Activated CD8-positive, alpha-beta T cell treated with anti-CD3 and anti-CD28 coated beads, Interleukin-2, amount 10 ng/mL, durations not matched to agents 7 days and 5 days (primary cell): ENCODE measurements at places on chromosomes 2 and 18.
A peak's percentile ranks its signal among the peaks of the same experiment; 100 is the strongest.

GRCh38 chr2:46921676-46922448 lies 6.3 kb upstream of the MCFD2 start:
- H3K27me3 ChIP-seq, result no peaks in the 10 kb centered on the region
- H3K4me1 ChIP-seq, result peaks cover 43% of the 10 kb centered on the region
- DNase-seq, result no peak
- peak overlapping the region; percentile 62 for H3K27ac ChIP-seq
- no peak overlapping the region for H3K4me3 ChIP-seq

DNA sequence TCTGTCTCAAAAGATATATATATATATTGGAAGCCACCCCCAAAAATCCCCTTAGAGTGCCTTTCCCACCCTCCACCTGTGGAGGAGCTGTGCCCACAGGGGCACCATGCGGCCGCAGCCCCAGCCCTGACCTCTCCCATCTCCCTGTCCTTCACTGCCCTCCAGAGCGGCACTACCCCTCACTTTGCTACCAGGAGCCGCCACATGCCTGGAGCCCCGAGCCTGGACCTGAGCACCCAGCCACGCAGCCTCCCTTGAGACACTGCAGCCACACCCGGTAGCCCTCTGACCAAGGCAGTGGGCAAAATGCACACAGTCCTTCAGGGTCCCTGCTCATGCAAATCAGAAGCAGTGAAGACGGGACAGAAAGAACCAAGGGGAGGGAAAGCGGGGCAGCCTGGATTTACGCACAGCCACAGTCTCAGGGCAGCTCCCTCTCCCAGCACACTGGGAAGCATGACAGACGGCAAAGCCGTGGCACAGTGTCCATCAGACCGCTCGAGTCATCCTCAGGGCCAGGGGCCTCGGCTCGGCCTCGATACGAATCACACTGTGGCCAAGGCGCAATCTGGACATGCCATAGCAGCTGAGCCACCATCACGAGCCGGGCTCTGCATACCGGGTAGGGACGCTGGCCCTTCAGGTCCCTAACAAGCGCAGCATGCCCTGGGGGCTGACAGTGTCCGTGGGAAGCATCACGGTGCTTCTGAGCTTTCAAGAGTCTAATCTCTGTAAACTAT lies 10.1 kb downstream of the HDAC4 start:
- peaks cover 12% of the 10 kb centered on the region for H3K4me1 ChIP-seq
- peaks cover 6% of the 10 kb centered on the region for H3K36me3 ChIP-seq
- no peak overlapping the region for H3K4me3 ChIP-seq
- no peak for DNase-seq
- no peaks in the 10 kb centered on the region for H3K27me3 ChIP-seq

- peaks cover 18% of the 10 kb centered on the region for H3K36me3 ChIP-seq
- H3K4me3 ChIP-seq, result peak overlapping the region; percentile 94
- DNase-seq, result no peak
- peak overlapping the region; percentile 95 for H3K27ac ChIP-seq
These were observed 536 bp downstream of the ELP2 start for GRCh38 chr18:36130039-36130831.

DNA sequence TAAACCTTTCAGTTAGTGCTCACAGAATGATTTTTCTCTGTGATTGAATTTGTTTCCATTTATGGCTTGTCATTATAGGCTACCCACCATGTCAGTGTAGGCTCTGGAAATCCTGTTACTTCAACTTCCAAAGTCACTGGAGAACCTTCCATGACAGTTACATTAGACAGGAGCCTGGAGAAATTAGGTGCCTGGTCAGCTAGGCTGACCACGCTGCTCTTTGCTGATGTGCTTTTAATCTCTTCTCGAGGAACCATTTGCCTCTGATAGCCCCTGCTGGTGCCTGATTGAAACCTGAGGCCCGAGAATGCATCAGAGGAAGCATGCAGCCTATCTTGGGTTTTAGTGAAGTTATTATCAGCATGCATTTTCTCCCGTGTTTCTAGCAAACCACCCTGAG lies 29.6 kb upstream of the TTN start:
- no peaks in the 10 kb centered on the region for H3K4me1 ChIP-seq
- H3K27me3 ChIP-seq, result no peaks in the 10 kb centered on the region
- no peak for DNase-seq
- peaks cover 7% of the 10 kb centered on the region for H3K36me3 ChIP-seq
- H3K4me3 ChIP-seq, result no peak overlapping the region
- H3K27ac ChIP-seq, result no peak overlapping the region

DNA sequence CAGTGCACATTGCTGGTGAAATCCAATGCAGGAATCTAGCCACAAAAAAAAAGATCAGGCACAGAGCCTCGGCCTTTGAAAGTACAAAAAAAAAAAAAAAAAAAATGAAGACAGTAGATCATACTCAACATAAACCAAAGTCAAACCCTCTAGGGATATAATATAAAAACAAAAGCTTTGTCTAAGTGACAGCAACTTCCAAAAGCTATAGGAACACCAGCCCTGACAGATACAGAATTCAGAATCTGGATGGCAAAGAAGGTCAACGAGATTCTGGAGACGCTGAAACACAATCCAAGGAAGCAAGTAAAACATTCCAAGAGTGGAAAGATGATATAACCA lies 54.0 kb upstream of the SCN1A start:
- no peaks in the 10 kb centered on the region for H3K4me1 ChIP-seq
- no peak for DNase-seq
- no peak overlapping the region for H3K4me3 ChIP-seq
- H3K27me3 ChIP-seq, result no peaks in the 10 kb centered on the region
- H3K27ac ChIP-seq, result no peak overlapping the region

DNA sequence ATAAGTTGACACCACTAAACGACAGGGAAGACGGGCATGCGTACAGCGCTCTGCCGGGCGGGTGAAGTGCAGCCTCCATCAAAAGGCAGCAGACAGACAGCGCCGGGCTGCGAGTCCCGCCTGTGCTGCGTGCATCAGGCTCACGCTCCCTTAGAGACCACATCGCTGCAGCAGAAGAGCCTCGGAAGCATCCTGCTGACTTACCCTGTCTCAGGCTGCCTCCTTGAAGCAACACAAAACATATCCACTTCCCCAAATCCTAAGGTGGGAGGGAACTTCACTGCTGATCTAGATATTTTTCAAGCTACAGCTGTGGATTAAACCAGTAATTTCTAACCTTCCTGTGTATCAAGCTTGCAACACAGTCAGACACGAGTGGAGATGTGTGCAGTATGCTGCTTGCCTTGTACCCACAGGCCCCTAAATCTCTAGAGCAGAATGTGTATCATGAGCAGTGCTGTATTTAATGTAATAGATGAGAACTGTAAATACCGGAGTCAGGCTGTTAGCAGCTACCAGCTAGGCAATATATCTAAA lies 6.4 kb downstream of the MYT1L start:
- no peaks in the 10 kb centered on the region for H3K36me3 ChIP-seq
- H3K4me1 ChIP-seq, result no peaks in the 10 kb centered on the region
- no peak for DNase-seq
- H3K4me3 ChIP-seq, result no peak overlapping the region
- H3K27me3 ChIP-seq, result no peaks in the 10 kb centered on the region

DNA sequence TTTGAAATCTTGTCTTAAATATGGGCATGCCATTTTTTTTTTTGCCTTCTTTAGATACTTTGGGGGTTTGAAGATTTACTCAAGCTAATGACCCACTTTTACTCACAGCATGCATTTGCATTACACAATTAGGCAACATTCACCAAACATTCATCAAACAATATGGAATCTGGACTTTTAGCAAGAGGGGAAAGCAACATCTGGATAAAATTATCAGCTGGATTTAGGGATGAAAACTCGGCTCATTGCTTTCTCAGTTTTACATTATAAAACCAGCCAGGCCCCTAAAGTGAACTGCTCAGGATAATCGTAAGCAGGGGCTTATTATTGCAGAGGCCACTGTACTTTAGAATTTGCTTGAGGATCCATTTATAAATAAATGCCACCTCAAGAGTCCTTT lies 44.7 kb downstream of the SOX11 start:
- DNase-seq, result no peak
- H3K27ac ChIP-seq, result no peak overlapping the region
- H3K4me3 ChIP-seq, result no peak overlapping the region
- no peaks in the 10 kb centered on the region for H3K4me1 ChIP-seq
- no peaks in the 10 kb centered on the region for H3K27me3 ChIP-seq

- peak overlapping the region; percentile 62 for H3K4me3 ChIP-seq
- peak; percentile 38 for DNase-seq
- peak overlapping the region; percentile 44 for H3K27ac ChIP-seq
- H3K27me3 ChIP-seq, result peaks cover 12% of the 10 kb centered on the region
These were observed 722 bp downstream of the MAP4K4 start for GRCh38 chr2:101698014-101698843.

DNA sequence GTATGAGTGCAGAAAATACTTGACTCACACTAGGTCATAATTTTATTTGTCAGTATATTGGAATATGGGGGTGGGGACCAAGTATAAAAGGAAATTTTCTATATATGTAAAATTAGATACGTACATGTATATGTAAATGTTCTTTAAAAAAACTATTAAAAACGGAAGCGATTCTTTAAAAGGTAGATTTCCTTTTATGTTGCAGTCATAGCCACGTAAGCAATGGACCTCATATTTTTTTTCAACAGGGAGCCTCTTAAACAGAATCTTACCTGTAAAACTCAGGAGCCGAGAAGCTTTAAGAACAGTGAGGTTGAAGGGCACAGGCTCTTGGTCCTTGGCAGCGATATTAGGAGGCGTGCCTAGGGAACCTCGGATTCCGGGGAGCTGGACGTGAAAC lies 3.3 kb downstream of the RHBDD1 start:
- peak overlapping the region; percentile 89 for H3K27ac ChIP-seq
- peaks cover 58% of the 10 kb centered on the region for H3K36me3 ChIP-seq
- peaks cover 64% of the 10 kb centered on the region for H3K4me1 ChIP-seq
- H3K4me3 ChIP-seq, result peak overlapping the region; percentile 88
- no peaks in the 10 kb centered on the region for H3K27me3 ChIP-seq

DNA sequence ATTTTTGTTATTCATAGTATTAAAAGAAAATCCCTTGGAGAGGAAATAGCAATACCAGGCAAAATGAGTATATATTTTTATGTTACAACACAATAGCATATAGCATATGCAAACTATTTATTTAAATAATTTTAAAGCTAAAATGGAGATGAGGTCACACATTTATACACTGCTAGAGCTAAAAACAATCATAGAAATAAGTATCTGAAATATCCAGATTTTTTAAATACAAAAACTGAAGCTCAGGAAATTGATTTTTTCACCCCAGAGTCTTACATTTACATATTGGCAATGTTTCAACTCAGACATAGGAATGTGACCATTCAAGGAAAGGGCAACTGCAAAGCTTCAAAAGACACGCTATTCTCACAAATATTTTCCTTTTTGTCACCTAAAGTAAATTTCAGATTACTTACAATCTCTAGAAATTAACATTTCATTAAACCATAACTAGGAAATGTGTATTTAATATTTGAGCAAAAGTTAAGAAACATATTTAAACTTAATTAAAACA lies 8.9 kb downstream of the TFPI start:
- peaks cover 4% of the 10 kb centered on the region for H3K27me3 ChIP-seq
- no peaks in the 10 kb centered on the region for H3K36me3 ChIP-seq
- H3K4me3 ChIP-seq, result no peak overlapping the region
- DNase-seq, result no peak

DNA sequence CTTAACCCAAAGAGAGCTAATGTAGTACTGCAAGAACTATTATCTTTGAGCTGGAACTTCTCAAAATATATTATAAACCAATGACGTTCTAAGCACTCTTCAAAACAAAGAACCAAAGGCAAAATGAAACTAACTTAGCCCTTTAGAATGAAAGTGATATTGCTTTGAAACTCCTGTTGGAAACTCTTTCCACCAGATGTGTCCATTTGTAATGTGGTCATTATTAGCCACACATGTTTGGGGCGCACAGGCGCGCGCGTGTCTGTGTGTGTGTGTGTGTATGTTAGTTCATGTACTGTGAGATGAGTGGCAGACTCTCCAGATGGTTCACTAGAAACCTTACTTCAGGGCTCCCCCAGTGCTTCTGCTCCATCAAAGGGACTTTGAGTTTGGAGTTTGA lies 323.4 kb downstream of the BCL11A start:
- no peak overlapping the region for H3K4me3 ChIP-seq
- no peak for DNase-seq
- H3K27ac ChIP-seq, result no peak overlapping the region
- no peaks in the 10 kb centered on the region for H3K36me3 ChIP-seq

DNA sequence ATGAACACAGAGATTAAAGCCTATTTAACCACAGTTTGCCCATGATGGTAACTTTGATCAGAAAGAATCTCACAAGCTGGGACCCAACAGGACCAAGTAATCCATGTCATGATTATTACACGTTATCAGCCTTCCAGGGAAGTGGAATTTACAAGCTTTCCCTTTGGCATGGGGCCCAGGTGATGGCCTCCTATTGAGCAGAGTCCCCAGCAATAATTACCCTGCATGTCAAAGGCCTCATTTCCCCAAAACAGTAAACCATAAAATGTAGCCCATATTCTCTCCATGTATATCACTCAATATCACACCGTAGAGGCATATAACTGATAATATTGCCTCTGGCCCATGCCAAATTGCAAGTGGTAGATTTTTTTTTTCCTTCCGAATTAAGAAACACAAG lies 38.9 kb downstream of the PRKRA start:
- DNase-seq, result no peak
- H3K27ac ChIP-seq, result no peak overlapping the region
- H3K4me3 ChIP-seq, result no peak overlapping the region

DNA sequence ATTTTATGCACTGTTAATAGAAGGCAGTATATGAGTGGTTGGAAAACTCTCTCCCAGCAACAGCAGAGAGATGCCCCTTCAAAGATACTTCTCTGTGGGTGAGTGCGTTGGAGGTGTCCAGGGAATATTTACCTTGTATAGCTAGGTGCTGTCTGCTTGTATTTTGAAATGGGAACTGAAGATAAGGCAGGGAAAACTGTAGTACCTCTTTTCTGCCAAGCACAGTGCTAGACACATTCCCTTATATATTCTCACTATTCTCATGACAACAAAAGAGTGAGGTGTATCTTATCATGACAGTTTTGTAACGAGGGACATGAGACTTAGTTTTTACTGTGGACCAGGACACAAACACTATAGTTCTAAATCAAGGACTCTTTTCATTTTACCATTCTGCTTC lies 2.1 kb downstream of the TTC39C start:
- DNase-seq, result no peak
- peaks cover 53% of the 10 kb centered on the region for H3K36me3 ChIP-seq
- H3K4me1 ChIP-seq, result peaks cover 75% of the 10 kb centered on the region

- no peaks in the 10 kb centered on the region for H3K27me3 ChIP-seq
- no peaks in the 10 kb centered on the region for H3K36me3 ChIP-seq
- no peak for DNase-seq
- H3K27ac ChIP-seq, result no peak overlapping the region
These were observed 567.1 kb upstream of the POU3F3 start for GRCh38 chr2:104286841-104287240.

- H3K36me3 ChIP-seq, result no peaks in the 10 kb centered on the region
- no peak for DNase-seq
- no peaks in the 10 kb centered on the region for H3K4me1 ChIP-seq
- no peak overlapping the region for H3K4me3 ChIP-seq
- H3K27ac ChIP-seq, result no peak overlapping the region
These were observed 593.2 kb upstream of the ZNF804A start for GRCh38 chr2:184004948-184005672.
